ENCODE measurements at places on chromosomes 3 and 15.

- no peak for DNase-seq
Observed at GRCh38 chr3:44510000-44510368, 32.5 kb upstream of the ZNF445 start.

- DNase-seq: no peak
Observed at GRCh38 chr15:64865126-64865997, 23.6 kb downstream of the PLEKHO2 start.

DNA sequence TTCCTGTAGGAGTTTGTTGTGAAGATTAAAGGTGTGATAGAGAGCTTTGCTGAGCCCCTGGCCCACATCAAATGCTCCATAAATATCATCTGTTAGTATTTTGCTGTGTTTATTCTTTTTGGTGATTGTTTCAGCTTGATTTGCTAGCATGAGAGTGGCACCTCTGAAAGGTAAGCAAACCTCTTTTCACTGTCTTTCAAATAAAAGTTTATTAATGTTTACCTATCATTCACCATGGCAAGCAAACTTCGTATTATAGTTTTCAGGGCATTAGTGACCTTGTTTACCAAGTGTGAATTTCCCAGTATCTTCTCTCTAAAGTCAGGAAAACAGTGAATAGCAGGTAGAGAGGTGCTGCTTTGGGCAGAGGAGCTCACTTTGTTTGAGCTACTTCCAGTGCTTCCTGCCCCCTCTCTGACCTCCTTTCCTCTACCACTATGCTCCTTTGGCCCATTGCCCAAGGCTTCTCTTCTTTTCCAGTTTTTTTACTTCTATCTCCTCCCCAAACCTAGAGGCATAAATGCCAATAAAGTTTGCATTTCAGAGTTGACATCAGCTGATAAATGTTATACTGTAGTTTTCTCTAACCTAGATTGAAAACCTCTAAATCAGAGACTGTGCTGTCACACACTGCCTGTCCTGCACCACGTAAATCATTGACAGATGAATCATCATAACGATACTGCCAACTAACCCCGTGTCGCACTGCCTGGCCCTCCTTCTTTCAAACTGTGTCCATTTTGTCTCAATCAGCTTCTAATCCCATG is 569.0 kb downstream of the TUSC7 start:
- peak; percentile 1 for DNase-seq

DNA sequence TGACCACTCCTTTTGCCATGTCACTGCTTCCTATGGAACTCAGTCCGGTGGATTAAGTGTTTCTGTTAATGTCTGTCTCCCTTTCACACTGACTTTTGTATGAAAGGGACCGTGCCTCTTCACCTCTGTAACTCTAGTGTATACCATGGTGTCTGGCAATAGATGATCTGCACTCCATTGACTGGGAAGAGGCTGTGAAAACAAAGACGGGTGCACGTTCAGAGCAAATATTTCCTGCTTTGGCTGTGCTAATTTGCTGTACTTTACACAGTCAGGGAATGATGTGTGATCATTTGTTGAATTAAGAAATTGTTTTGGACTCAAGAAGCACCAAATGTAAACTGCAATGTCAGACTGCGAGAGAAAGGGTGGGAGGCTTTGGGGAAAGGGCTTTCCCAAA is 315.2 kb downstream of the RORA start:
- DNase-seq: no peak

- peak; percentile 7 for DNase-seq
Observed at GRCh38 chr3:160448845-160449635, 546 bp downstream of the TRIM59 start.

GRCh38 chr3:162217647-162218046 is 721.0 kb downstream of the OTOL1 start:
- DNase-seq: no peak

- no peak for DNase-seq
Observed at GRCh38 chr3:104717828-104718196, 648.9 kb upstream of the ALCAM start.

DNA sequence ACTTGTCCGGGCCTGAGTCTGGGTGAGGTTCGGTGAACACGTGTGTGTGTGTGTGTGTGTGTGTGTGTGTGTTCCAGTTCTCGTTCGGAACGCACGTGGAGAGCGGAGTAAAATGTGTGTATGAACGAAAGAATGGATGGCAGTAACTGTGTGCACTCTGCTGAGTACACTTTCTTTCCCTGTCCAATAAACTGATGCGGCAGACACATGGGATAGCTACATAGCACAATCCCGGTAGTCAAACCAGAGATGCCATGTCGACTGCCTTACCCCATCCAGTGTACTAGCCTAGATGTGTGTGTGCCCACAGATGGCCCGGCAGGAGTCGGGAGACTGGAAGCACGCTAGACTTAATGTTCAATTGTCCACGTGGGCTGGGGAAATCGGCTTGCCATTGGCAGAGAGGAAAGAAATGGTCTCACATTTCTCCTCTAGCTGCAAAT is 507 bp upstream of the GOLIM4 start:
- DNase-seq: peak; percentile 9

DNA sequence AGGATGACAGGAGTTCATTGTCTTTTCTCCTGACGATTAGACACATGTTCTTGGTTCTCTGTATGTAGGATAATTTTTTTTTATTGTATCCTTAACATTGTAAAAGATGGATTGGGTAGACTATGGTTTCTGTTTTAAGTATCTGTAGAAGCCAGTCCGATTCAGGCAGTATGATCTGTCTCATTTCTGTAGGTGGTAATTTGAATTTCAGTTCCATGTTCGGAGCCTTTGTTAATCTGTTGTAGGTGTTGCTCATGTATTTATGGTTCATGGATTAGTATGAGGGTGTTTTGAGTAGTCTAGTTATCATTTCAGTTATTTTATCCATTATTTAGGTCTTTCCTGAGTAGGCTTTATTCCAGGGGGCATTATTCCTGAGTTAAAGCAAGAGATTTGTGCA is 32.4 kb upstream of the MME start:
- no peak for DNase-seq

Data from GM18507 (cell line).